ENCODE measurements at places on chromosomes 3 and 15.

DNA sequence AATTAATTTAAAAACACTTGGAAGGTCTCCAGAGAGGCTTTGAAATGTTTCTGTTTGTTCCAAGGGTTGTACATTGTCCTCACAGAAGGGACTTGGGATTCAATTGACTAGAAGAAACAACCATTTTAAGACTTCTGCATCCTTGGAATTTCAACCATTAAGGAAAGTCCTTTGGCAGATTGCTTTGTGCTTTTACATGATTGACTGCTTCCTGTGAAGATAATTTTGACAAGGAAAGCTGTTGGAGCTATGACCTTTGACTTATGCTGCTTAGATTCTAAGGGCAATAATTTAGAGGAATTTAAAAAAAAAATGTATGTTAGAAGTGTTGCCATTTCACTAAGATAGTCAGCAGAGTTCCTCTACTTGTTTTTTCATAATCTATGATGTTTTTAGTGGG lies 483.9 kb upstream of the TBL1XR1 start:
- no peaks in the 10 kb centered on the region for H3K36me3 ChIP-seq
- no peak for DNase-seq

- peak overlapping the region; percentile 81 for H3K27ac ChIP-seq
- no peak for DNase-seq
- no peak overlapping the region for H3K4me3 ChIP-seq
- no peaks in the 10 kb centered on the region for H3K27me3 ChIP-seq
- H3K4me1 ChIP-seq: no peaks in the 10 kb centered on the region
Observed at GRCh38 chr3:148792516-148792915, 35.1 kb upstream of the CPB1 start.

DNA sequence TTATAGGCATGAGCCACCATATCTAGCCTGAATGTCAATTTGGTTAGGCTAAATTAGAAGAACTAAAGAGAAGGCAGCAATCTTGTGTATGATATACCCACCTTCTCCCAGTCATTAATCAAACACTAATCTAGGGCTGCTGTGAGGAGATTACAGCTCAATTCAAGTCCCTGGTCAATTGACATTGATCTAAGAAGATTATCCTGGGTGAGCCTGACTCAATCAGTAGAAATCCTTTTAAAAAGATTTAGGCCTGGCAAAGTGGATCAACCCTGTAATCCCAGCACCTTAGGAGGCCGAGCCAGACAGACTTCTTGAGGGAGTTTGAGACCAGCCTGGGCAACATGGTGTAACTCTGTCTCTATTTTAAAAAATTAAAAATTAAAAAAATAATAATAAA lies 2.5 kb upstream of the DNAH12 start:
- no peak overlapping the region for H3K4me3 ChIP-seq
- no peak overlapping the region for H3K27ac ChIP-seq
- peaks cover 17% of the 10 kb centered on the region for H3K27me3 ChIP-seq
- no peaks in the 10 kb centered on the region for H3K36me3 ChIP-seq
- no peak for DNase-seq

- H3K27me3 ChIP-seq: peaks cover 5% of the 10 kb centered on the region
- peak; percentile 86 for DNase-seq
- peaks cover 7% of the 10 kb centered on the region for H3K4me1 ChIP-seq
Observed at GRCh38 chr3:151085889-151086483, 522 bp downstream of the MED12L start.

- H3K36me3 ChIP-seq: no peaks in the 10 kb centered on the region
- H3K4me1 ChIP-seq: no peaks in the 10 kb centered on the region
- DNase-seq: no peak
- H3K27ac ChIP-seq: no peak overlapping the region
- peaks cover 2% of the 10 kb centered on the region for H3K27me3 ChIP-seq
Observed at GRCh38 chr15:31207246-31207645, 105.7 kb upstream of the TRPM1 start.

DNA sequence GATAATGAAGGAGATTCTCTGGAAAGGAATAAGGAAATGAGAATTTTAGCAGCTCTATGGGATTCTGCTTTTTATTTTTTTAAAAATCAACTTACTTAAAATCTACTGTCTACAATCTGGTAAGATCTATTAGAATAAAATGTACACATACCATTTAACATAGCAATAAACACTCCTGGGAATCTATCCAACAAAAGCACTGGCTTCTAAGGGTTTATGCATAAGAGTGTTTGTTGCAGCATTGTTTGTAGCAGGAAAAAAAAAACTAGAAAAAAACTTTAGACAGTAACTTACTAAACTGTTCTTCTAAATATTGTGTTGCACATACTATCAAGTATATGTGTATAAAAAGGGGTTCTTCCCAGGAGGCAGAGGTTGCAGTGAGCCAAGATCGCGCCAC lies 15.7 kb upstream of the RBP1 start:
- H3K4me3 ChIP-seq: no peak overlapping the region
- no peak overlapping the region for H3K27ac ChIP-seq
- no peaks in the 10 kb centered on the region for H3K4me1 ChIP-seq

Data from endodermal cell (in vitro differentiated cells).